Stimulated activated CD4-positive, alpha-beta T cell treated with anti-CD3 and anti-CD28 coated beads, Interleukin-15, amount 100 ng/mL, for 1 hour (primary cell): ENCODE measurements at places on chromosomes 1 and 21.

- no peak for DNase-seq
Observed at GRCh38 chr1:67460676-67461500, 30.7 kb upstream of the SERBP1 start.

- no peak for DNase-seq
Observed at GRCh38 chr1:61152469-61153105, 70.2 kb downstream of the NFIA start.

DNA sequence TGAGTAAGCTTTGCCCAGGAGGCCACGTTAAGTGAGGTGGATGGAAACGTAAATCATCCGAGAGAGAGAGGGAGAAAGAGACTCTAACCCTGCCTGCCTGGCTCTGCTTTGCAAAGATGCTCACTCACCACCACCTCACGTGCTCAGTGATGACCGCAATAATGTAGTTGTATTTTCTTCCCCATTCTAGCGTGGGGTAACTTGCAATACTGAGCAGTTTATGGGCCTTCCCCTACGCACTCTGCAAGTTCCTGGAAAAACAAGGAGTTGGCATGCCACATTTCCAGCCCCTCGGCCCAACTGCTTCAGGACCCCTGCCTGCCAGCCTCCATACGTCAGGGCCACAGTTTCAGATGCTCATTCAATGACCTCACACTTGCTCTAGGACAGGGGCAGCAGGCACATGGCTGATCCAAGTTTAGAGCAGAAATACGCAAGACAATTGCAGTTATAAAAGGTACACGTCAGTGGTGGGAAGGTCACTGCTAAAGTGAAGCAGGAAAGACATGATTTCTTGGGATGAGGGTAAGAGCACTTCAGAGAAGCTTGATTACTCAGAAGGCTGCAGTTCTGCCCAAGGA, 112.5 kb upstream of the RAB4A start:
- DNase-seq, result no peak

- no peak for DNase-seq
Observed at GRCh38 chr1:7252411-7253117, 467.3 kb downstream of the CAMTA1 start.

GRCh38 chr1:35340519-35340918, 72.0 kb downstream of the ZMYM4 start:
- DNase-seq, result no peak

DNA sequence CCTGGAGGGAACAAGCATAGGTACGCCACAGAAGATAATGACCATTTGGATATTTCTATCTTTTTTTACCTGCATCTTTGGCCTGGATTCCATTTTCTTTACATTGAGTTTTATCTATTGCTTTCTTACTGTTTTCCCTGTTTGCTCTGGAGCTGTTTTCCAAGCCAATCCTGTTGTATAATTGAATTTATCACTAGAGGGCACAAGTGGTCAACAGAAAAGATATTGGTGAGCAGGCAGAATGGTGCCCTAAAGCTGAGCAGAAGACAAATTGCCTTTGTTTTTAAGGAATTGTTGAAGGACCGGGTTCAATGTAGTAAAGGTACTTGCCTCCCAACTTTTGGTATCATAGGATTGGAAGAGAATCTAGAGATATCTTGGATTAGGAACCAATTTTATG, 152.8 kb downstream of the PPP1R12B start:
- DNase-seq, result no peak

DNA sequence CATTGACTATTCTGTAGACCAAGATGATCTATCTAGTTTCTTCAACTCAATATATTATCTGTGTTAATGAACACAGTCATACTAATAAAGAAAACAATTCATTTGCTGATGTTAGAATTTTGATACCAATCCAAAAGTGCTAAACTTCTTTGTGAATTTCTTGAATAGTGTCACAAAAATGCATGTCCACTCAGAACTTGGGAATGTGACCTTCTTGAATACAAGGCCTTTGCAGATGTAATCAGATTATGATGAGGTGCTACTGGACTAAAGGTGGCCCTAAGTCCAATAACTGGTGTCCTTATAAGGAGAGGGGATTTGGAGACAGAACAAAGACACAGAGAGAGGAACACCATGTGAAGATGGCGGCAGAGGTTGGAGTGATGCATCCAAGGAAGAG, 305.8 kb upstream of the ZP4 start:
- no peak for DNase-seq

DNA sequence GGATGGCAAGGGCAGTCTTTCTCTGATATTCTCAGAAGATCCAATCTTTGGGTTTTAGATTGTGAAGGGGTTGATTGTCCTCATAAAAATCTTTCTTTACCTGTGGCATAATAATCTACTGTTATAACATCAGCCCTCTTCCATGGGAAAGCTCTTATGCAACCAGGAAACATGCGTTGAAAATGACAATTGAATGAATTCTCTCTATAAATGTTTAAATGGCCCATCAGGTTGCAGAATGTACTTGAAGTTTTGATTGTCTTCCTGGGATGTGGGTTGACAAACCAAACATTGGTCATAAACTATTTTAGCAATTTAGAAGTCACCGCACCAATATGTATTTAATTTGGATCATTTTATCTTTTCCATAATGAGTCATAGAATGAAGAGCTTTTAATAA, 31.7 kb upstream of the ITLN1 start:
- no peak for DNase-seq

GRCh38 chr1:96095849-96096612, 625.6 kb upstream of the PTBP2 start:
- no peak for DNase-seq

GRCh38 chr21:44283948-44284347, 1.7 kb upstream of the AIRE start:
- DNase-seq, result no peak

DNA sequence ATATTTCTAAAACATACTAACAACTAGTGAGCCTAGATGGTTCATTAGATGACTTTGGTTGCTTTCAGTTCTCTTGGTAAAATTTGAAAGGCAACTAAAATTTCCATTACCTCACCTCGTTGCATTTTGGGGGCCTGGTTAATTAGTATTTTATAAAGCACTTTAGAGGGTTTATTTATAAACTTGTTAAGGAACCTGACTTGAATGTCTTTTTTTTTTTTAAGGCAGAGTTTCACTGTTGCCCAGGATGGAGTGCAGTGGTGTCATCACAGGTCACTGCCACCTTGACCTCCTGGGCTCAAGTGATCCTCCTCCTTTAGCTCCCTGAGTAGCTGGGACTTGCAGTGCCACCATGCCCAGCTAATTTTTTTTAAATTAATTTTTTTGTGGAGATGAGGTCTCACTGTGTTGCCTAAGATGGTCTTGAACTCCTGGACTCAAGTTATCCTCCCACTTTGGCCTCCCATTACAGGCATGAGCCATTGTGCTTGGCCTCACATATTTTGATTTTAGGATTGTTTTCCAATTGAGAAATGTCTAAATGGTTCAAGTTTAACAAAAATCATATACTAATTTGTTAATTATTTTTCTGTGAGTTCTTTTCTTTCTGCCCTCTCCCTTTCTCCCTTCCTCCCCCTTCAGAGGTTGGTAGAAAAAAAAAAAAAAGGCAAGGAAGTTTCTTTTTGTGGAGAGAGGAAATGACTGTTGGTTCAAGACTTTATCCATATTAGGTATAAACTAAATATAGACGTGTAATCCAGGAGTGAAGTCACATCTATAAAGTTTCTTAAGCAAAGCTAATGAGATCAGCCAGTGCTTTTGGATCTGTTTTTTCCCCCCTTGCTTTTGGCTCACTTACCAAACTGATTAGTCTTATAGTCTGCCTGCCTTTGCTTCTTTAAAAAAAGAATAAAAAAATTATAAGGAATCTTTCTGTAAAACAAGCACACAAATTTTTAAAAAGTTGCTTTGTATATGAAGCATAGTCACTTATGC, 24.7 kb downstream of the CLIC4 start:
- no peak for DNase-seq

DNA sequence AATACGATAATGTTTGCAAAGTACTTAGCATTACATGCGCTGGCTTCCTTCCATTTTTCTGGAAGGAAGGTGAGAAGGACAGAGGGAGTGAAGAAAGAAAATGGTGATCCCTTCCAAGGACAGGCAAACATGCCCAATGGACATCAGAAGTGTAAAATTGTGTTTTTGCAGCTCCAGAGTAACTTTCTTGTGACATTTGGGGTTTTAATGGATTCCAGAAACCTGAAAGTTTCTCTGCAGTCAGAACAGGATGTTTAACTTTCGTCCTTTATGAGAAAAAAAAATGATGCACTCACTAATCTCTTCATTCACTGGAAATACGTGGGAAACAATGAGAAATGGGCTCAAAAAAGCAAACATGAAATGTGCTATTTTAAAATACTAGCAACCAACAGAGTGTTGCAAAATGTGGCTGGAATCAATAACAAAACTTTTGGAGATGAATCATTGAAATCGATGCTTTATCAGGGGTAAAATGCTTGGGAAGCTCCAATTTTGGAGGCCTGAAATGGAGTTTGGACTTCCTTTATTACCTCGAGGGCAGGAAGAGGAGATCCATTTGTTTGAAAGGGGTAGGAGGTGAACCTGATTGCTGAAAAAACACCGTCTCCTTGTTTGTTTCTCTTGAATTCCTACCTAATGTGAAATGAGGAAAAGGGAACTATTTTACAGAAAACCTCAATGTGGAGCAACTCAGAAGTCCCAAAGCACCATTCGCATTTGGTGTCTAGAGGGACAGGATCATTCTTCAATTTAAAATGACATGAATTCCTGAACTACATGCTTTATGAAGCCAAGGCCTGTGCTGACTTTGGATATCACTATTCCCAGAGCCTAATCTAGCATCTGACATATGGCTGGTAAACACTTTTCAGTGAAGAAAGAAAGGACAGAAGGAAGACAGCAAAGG, 129.5 kb downstream of the TRABD2B start:
- no peak for DNase-seq

DNA sequence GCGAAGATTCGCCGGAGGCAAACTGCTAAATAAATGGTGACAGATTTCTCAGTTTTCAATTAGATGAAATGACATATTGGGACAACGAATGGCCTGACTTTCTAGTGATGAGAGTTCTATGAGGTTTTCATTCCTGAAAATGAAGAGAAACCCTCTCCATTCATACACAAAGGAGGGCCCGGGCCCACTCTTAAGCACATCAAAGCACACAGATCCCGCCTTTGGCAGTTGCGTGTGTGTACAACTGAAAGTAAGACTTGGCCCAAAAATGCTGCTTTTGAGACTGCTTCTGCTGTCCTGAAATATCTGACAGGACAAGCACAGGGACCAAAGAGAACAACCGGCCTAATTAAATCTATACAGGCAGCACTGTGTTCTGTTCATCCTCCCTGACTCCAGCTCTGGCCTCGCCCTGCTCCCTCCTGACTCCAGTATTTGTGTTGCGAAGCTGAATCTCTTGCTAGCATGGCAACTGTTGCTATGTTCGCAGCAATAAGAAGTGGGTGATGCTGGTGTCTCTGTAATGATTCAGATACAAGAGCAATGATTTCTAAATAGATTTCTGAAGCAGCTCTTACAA, 7.4 kb downstream of the LRRC53 start:
- no peak for DNase-seq

- no peak for DNase-seq
Observed at GRCh38 chr1:78855258-78855657, 151.3 kb downstream of the ADGRL4 start.

DNA sequence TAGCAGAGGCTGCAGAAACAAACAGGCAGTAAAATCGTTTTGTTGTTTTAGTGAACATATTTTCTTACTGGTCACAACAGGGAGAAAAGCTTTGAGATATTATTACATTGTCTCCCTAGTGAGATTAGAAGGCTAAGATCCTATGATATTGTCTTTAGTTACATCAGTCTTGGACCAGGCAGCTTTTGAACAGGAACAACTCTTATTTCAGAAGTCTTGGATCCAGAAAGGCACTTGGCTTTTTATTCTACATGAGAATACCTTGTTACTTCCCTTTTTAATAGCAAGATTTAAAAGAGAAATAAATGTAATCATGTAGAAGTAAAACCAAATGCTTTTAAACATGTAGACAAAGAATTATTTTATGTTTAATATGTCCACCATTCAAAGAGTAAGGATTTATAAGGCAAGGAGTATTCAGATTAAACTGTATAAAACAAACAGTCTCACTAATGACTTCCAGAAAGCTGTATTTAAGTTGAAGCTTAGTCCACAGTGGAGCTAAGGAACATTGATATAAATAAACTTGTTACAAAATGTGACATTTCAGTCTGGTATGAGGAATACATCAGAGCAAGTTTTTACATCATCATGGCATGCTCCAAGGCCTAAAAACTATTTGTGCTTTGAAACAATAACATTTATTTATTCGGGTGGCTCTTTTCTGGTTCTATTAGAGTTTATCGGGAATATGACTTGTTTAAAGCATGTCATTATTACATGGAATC, 72.2 kb downstream of the PHTF1 start:
- DNase-seq, result no peak

DNA sequence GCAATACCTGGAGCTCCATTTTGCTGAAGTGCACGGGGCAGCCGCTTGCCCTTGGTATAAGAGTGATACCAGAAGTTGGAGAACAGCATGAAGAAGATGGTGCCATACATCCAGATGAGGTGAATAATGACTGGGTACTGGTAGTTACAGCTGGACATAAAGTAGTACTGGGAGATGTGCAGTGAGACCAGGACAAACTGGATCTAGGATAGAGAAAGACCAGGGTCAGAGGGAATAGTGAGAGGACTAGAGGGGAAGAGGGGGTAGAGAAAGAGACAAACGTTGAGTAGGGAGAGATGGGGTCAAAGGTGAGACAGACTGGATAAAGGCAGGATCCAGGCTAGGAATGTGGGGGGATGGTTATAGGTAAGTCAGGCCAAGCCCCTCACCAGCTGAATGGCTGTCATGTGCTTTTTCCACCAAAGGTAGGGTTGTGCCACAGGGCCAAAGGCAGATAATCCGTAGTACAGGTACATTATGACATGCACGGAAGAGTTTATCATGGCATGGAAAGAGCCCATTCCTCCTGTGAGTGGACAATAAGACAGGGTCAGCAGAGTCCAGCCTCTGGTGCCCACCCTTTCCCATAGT, 3.8 kb downstream of the ELOVL1 start:
- no peak for DNase-seq

GRCh38 chr1:232902774-232903350, 47.5 kb upstream of the NTPCR start:
- no peak for DNase-seq

- DNase-seq, result no peak
Observed at GRCh38 chr21:39176271-39176709, 7.0 kb downstream of the PSMG1 start.

GRCh38 chr1:169390303-169390702, 22.3 kb downstream of the BLZF1 start:
- no peak for DNase-seq

DNA sequence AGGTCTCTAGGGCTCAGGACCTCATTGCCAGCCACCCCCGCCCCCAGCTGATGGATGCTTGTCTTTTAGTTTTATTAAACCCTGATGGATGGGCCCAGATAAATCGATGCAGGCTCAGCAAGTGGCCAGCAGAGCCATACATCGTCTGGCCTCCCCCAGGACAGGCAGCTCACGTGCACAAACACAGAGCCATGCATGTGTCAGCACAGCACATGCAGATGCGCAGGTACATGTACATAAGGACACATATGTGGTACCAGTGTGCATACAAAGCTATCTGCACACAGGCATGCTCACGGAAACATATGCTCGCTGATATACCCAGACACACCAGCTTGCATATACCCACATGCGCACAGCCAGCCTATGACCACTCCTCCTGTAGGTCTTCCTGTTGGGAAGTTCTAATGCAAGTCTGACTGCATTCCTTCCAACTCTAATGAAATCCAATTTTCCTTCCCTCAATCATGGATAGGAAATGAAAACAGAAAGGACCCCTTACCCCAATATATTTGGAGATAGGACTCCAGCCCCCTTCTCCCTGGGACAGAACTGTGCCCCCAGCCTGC, 897 bp downstream of the COL16A1 start:
- DNase-seq, result no peak

GRCh38 chr1:109994654-109995053, 10.1 kb downstream of the AHCYL1 start:
- no peak for DNase-seq

- no peak for DNase-seq
Observed at GRCh38 chr1:87349036-87349435, 20.4 kb downstream of the LMO4 start.
